ENCODE measurements at places on chromosomes 7 and 10. TPM values are rescaled to one million over a fixed set of nuclear protein-coding genes. Genes with fewer than 3 reads are reported as not detected.

AGAP9 gene
- 10.3 TPM for total RNA-seq

TWIST1 gene
- 1.3 TPM for total RNA-seq

TRPV5 gene
- total RNA-seq: 1.4 TPM

HABP2 gene
- total RNA-seq: 25.6 TPM

POU6F2 gene
- total RNA-seq: 0.47 TPM

RBM20 gene
- 2.1 TPM for total RNA-seq

SCART1 gene
- 3.9 TPM for total RNA-seq

DOCK4 gene
- 38.9 TPM for total RNA-seq

ANKRD30A gene
- not detected for total RNA-seq

GRID2IP gene
- total RNA-seq: 0.76 TPM

STK31 gene
- total RNA-seq: 0.44 TPM

SPDYE11 gene
- not detected for total RNA-seq

COL17A1 gene
- 10.8 TPM for total RNA-seq

NOS3 gene
- 51.7 TPM for total RNA-seq

SLC16A9 gene
- total RNA-seq: 15.5 TPM

ELN gene
- 44.8 TPM for total RNA-seq

SLC39A12 gene
- 0.16 TPM for total RNA-seq

MRC1 gene
- 67.8 TPM for total RNA-seq

RARRES2 gene
- 104 TPM for total RNA-seq

H2AZ2 gene
- total RNA-seq: 140 TPM
